ENCODE measurements at places on chromosomes 5 and 9.
A peak's percentile ranks its signal among the peaks of the same experiment; 100 is the strongest.

- no peak for DNase-seq
Observed at GRCh38 chr5:1473746-1474145, 28.5 kb upstream of the SLC6A3 start.

DNA sequence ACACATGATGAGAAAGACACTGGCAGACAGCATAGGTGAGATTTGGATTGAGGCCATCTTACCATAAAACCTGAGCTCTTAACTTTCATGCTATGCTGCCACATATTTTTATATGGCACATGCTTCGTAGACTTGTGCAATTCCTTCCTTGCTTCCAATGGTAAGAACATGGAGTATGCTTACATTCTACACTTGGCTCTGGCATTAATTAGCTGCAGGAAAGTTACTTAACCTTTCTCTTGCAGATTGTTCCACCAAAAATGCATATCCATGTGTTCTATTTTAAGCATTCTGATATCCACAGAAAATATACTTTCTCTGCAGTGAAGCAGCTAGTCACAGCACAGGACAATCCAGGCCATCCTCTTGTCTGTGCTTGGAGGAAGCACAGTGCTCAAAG lies 119.4 kb downstream of the MPDZ start:
- DNase-seq = no peak

DNA sequence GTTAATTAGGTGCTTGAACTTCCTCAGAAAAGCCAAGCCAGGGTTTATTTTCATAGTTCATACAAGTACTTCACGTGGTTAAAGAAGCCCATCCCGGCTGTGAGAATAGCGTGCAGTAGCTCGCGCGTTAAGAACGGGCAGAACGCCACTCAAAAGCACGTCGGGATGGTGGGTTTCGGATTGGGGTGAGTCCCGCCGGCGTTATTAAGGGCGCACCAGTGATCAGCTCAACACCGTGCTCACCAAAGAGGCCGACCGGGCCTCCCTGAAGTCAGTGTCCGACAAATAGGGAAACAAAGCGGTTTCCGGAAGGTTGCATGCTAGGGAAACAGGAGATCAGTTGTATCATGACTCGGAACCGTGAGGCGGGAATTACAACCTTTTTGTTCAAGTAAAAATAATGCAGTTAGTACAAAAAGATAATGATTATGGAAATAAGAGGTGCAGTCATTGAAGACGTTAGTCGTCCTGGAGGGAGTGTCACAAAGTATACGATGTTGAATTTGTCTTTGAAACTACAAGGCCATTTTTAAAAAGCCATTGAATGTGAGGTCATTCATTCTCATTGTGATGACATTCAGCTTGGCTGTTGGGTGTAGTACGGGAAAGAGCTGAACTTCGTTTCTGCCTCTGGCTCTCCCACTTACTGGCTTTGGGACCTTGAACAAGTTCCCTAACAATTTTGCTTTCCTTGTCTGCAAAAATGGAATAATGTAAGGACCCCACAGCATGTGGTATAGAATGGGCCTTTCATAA lies 992 bp downstream of the SETD9 start:
- DNase-seq = peak; percentile 8

- no peak for DNase-seq
Observed at GRCh38 chr5:35457912-35458823, 159.5 kb upstream of the SPEF2 start.

- no peak for DNase-seq
Observed at GRCh38 chr9:135303280-135303647, 176.3 kb upstream of the PPP1R26 start.

DNA sequence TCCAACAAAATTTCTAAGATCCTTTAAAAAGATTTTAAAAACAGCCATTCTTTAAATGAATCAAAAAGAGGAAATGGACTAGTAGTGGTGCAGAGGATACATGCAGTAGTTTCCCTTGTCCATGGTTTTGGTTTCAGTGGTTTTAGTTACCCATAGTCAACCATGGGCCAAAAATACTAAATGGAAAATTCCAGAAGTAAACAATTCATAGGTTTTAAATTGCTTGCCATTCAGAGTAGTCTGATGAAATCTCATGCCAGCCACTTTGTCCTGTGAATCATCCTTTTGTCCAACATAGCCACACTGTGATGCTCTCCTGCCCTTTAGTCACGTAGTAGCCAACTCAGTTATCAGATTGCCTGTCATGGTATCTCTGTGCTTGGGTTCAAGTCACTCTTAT lies 286.1 kb downstream of the ANXA1 start:
- DNase-seq = no peak

DNA sequence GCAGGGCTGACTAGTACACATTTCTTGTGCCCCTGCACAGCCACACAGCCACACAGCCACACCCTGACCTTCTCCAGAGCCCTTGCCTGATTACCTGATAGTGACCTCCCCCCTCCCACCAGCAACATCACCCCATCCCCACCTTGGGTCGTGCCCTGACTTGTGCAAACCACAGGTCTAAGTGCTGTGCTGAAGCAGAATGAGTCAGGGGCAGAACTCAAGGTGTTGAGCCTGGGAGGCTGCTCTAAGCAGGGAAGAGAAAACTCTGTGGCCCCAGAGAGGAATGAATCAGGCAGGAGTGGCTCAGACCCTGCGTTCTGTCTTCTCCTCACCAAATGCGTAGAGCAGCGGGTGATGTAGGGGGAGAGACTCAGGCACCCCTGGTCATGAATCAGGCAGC lies 24.3 kb upstream of the FAT2 start:
- no peak for DNase-seq

GRCh38 chr9:91698266-91698665 lies 251.8 kb downstream of the ROR2 start:
- no peak for DNase-seq

DNA sequence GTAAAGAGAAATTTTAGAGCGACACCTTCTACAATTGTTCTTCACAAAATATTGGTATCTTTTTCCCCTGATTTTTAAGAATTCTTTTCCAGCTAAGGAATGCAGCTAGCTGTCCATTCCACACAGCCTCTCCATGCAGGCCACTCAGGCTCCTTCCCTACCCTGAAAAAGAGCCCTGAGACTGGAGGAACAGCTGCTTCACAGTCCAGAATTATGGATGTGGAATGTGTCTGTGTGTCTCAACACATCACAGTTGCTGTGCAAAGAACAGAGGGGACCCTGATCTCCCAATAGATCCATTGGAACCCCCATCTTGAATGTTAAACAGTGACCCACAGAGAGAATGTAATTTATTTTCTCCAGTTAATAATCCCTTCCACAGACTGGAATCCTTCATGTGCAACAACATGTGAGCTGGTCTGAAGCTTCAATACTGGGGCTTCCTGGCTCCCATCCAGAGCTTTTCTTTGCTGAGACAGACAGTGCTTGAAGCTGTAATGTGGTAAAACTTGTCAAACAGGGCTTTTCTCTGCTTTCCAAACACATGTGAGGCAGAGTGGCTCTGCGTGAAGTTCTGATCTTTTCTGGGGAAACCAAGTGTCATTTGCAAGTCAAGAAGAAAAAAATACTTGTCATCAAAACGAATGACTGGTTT lies 53.3 kb upstream of the SMC5 start:
- no peak for DNase-seq

- DNase-seq = no peak
Observed at GRCh38 chr5:115087951-115088350, 81.8 kb downstream of the TRIM36 start.

GRCh38 chr9:108016446-108016845 lies 526.9 kb upstream of the KLF4 start:
- no peak for DNase-seq

DNA sequence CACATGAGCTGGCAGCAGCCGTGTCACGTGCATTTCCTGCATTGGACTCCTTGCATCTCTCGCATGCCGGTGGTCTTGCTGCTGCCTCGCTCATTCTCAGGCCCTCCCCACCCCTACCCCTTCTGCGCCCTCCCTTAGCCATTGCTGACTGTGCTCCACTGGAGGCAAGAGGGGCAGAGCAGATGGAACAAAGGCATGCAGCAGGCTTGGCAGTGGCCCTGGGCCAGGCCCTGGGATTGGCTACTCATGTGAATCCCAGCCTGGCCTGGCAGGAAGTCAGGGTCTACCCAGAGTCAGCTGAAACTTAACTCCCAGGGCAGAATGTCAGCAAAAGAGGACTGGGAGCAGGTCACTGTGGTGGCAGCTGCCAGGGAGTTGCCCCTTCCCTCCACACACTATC lies 62.3 kb downstream of the TSTD2 start:
- DNase-seq = no peak

DNA sequence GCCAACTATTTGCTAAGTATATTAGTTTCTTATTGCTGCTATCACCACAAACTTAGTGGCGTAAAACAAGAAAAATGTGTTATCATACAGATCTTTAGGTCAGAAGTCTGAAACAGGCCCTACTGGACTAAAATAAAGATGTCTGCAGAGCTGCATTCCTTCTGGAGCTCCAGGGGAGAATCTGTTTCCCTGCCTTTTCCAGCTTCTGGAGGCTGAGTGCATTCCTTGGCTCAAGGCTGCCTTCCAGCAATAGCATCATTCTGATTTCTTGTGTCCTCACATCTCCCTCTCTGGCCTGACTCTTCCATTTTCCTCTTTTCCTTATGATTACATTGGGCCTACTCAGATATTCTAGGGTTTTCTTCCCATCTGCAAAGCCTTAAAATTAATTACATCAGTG lies 15.9 kb downstream of the MAN2A1 start:
- DNase-seq = no peak

GRCh38 chr9:70578720-70579119 lies 164.3 kb upstream of the KLF9 start:
- no peak for DNase-seq

- DNase-seq = no peak
Observed at GRCh38 chr9:130931508-130932254, 7.4 kb downstream of the FIBCD1 start.

DNA sequence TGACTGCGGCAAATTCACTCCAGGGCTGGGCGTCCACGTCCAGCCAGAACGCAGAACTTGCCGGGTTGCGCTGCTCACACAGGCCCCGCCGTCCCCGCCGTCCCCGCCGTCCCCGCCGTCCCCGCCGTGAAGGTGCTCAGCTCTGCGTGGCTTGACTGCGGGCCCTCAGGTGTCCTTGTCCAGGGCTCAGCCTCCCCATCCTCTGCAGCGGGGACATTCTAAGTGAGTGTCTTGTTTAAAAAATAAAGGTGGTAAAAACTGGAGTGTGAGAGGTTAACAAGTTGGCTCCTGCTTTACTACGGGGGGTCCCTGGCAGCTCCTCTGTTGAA lies 14.9 kb downstream of the IRX4 start:
- DNase-seq = no peak

- no peak for DNase-seq
Observed at GRCh38 chr9:126521976-126522590, 91.6 kb upstream of the LMX1B start.
